Esophagus squamous epithelium (tissue), 5 donors: ENCODE measurements at places on chromosomes 4 and X.

DNA sequence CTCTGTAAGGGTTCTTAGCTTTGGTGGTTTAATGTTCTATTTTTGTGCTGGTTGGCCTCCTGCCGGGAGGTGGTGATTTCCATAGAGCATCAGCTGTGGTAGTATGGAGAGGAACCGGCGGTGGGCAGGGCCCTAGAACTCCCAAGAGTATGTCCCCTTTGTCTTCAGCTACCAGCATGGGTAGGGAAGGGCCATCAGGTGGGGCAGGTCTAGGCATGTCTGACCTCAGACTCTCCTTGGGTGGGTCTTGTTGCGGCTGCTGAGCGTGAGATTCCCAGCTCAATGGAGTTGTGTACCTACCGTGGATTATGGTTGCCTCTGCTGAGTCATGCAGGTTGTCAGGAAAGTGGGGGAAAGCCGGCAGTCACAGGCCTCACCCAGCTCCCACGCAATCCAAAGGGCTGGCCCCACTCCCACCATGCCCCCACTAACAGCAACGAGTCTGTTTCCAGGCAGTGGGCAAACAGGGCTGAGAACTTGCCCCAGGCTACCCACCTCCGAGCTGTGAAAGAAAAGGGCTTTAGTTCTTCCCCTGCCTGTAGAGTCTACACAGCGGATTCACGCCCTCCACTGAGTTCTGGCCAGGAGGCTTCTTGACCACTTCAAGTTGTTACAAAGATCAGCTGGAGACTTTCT is 235.9 kb downstream of the RPA4 start:
- no peaks in the 10 kb centered on the region for H3K27me3 ChIP-seq
- H3K27ac ChIP-seq, result no peak overlapping the region
- H3K36me3 ChIP-seq, result no peaks in the 10 kb centered on the region
- no peak for DNase-seq

DNA sequence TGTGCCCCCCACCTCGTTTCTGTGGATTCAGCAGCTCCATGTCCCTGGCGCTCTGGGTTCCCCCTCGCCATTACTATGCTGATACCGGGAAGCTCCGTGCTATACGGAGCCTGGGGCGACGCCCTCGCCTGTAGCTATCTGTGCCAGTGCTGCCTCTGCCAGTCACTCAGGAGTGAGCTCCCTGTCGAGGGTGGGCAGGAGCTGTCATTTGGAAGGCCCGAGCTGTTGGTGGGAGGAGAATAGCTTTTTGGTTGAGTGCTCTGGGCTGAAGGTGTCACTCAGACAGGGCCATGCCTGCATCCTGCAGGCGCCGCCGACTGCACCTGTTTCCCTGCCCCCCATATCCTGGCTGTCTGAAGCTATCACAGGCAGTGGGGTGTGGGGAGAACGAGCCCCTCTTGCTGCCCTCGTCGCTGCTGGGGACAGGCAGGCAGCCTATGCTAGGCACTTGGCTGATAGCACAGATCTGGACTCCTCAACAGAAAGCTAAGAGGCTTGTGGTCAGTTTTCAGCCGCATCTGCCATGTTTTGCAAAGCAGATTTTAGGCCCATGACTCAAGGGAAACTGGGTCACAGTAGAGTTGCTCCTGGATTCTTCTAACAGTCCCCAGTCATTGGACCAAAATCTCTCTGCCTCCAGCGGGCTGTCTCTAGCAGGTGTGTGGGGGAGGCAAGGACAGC is 31.8 kb downstream of the CPLX1 start:
- DNase-seq, result no peak
- peaks cover 28% of the 10 kb centered on the region for H3K4me1 ChIP-seq
- no peak overlapping the region for H3K27ac ChIP-seq
- no peaks in the 10 kb centered on the region for H3K36me3 ChIP-seq
- H3K4me3 ChIP-seq, result no peak overlapping the region

GRCh38 chr4:55598641-55599040 is 6.6 kb upstream of the PDCL2 start:
- H3K27ac ChIP-seq, result no peak overlapping the region
- H3K4me3 ChIP-seq, result no peak overlapping the region
- H3K4me1 ChIP-seq, result no peaks in the 10 kb centered on the region
- no peak for DNase-seq
- no peaks in the 10 kb centered on the region for H3K27me3 ChIP-seq

DNA sequence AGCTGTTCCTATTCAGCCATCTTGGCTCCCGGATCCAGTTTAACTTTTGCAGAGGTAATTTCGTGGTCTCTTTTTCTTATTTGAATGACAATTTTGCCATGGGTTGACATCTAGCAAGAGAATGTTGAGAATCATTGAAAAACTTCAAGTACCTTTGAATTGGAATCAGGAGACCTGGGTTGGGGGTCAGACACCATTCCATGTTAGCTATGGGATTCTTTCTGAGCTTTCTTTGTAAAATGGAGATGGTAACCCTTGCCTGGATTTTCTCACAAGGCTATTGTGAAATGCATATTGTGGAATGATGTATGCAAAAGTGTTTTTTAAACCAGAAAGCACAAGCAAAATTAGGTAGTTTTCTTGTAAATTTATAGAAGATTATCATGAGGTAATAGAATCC is 79.1 kb upstream of the HAND2 start:
- no peak for DNase-seq
- no peak overlapping the region for H3K4me3 ChIP-seq
- H3K4me1 ChIP-seq, result no peaks in the 10 kb centered on the region
- no peak overlapping the region for H3K27ac ChIP-seq
- no peaks in the 10 kb centered on the region for H3K27me3 ChIP-seq
- H3K36me3 ChIP-seq, result no peaks in the 10 kb centered on the region

DNA sequence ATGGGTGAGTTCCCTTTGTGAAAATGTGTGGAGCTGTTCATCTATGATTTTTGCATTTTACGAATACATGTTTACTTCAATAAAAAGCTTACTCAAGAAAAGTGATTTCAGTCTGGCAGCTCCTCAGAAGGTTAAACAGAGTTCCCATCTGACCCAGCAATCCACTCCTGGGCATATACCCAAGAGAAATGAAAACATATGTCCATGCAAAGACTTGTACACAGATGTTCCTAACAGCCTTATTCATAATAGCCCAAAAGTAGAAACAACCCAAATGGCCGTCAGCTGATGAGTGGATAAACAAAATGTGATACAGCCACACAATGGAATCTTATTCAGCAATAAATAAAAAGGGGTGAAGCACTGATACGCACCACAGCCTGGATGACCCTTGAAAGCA is 20.8 kb downstream of the CLCN4 start:
- H3K36me3 ChIP-seq, result no peaks in the 10 kb centered on the region
- no peak for DNase-seq
- no peak overlapping the region for H3K4me3 ChIP-seq
- H3K4me1 ChIP-seq, result peaks cover 5% of the 10 kb centered on the region

- no peak overlapping the region for H3K27ac ChIP-seq
- no peak overlapping the region for H3K4me3 ChIP-seq
- H3K36me3 ChIP-seq, result no peaks in the 10 kb centered on the region
These were observed 39.3 kb upstream of the RAP2C start for GRCh38 chrX:132258509-132258908.

- H3K4me3 ChIP-seq, result no peak overlapping the region
- no peak overlapping the region for H3K27ac ChIP-seq
- H3K27me3 ChIP-seq, result no peaks in the 10 kb centered on the region
- H3K4me1 ChIP-seq, result no peaks in the 10 kb centered on the region
- no peak for DNase-seq
- no peaks in the 10 kb centered on the region for H3K36me3 ChIP-seq
These were observed 35.4 kb upstream of the TMEM184C start for GRCh38 chr4:147581606-147582350.

DNA sequence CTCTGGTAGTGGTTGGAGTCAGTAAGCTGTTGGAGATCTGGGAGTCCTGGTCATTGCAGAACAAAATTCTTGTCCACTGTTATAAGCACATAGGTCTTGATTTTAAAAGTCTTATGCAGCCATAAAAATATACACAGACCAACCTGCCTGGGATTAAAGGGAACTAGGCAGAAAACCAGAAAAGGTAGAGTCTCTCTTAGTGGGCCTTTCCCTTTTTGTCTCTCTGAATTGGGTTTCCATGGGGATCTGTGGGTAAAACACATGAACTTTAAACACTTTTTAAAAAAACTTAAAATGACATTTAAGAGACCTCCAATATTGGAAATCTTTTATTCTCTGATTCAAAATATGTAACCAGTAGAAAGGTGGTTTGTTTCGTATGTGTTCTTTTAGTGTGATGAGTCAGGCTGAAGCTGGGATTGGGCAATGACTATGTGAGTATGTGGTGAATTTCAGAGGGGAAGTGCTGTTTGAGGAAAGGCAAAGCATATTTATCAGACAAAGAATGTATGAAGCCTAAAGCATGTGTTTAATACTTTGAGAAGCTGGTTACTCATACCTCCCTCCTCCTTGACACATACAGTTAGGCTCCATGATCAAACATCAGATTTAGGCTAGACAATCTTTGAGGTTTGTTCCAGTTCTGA is 29.6 kb downstream of the SLC16A2 start:
- peak overlapping the region; percentile 43 for H3K27ac ChIP-seq
- H3K36me3 ChIP-seq, result no peaks in the 10 kb centered on the region
- H3K4me1 ChIP-seq, result peaks cover 63% of the 10 kb centered on the region
- DNase-seq, result no peak
- no peak overlapping the region for H3K4me3 ChIP-seq
- no peaks in the 10 kb centered on the region for H3K27me3 ChIP-seq

DNA sequence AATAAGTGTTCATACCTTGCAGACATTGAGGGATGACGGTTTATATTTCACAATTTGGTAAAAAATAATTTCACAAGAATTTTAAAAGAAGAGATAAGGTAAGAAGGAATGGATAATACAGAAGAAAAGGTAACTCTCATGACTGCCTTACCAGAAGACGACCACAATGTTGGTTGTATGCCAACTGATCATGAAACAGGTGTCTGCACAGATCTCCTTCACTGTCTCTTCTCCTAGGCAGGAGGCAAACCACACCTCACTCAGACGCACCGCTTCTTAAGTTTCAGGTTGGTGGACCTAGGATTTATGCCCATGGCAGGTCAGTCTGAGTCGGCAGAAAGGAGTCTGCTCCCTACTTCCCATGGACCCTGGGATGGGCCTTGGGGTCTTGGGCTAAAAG is 177.2 kb downstream of the VSIG4 start:
- H3K27ac ChIP-seq, result no peak overlapping the region
- H3K27me3 ChIP-seq, result no peaks in the 10 kb centered on the region
- no peak overlapping the region for H3K4me3 ChIP-seq
- H3K36me3 ChIP-seq, result no peaks in the 10 kb centered on the region
- no peaks in the 10 kb centered on the region for H3K4me1 ChIP-seq
- DNase-seq, result no peak

DNA sequence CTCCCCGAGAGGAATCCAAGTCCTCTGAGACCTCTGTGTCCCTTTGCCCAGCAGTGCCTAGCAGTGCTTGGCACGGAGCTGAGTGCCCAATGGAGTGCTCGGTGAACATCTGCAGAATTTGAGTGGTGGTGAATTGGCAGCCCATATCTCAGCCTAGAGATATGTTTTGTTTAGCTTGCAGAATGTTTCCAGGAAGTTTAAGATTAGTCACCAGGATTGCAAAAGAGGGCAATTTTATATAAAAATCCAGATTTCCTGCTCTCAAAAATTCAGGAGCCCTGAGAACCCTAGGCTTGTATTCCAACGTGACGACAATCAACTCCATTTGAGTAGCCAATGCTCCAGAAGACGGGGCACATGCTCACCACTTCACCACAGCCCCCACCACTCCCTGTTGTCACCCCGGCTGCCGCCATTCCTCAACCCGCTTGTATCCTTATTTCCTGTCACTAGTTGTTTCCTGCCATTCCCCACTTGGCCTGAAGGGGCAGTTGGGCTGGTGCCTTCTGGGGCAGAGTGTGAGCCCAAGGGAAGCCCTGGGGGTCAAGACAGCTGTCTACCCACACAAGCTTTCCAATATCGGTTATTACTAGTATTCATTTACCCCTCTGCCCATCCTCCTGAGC is 116.9 kb downstream of the EFNB1 start:
- H3K4me3 ChIP-seq, result no peak overlapping the region
- no peaks in the 10 kb centered on the region for H3K27me3 ChIP-seq
- DNase-seq, result no peak
- no peak overlapping the region for H3K27ac ChIP-seq

- no peaks in the 10 kb centered on the region for H3K36me3 ChIP-seq
- H3K4me3 ChIP-seq, result no peak overlapping the region
- no peaks in the 10 kb centered on the region for H3K27me3 ChIP-seq
- H3K27ac ChIP-seq, result no peak overlapping the region
- H3K4me1 ChIP-seq, result no peaks in the 10 kb centered on the region
These were observed 30.0 kb downstream of the SHROOM2 start for GRCh38 chrX:9816084-9816700.

GRCh38 chr4:55747793-55748192 is 71.8 kb upstream of the EXOC1L start:
- DNase-seq, result no peak
- no peaks in the 10 kb centered on the region for H3K27me3 ChIP-seq
- H3K4me3 ChIP-seq, result no peak overlapping the region
- no peaks in the 10 kb centered on the region for H3K36me3 ChIP-seq
- H3K4me1 ChIP-seq, result no peaks in the 10 kb centered on the region

DNA sequence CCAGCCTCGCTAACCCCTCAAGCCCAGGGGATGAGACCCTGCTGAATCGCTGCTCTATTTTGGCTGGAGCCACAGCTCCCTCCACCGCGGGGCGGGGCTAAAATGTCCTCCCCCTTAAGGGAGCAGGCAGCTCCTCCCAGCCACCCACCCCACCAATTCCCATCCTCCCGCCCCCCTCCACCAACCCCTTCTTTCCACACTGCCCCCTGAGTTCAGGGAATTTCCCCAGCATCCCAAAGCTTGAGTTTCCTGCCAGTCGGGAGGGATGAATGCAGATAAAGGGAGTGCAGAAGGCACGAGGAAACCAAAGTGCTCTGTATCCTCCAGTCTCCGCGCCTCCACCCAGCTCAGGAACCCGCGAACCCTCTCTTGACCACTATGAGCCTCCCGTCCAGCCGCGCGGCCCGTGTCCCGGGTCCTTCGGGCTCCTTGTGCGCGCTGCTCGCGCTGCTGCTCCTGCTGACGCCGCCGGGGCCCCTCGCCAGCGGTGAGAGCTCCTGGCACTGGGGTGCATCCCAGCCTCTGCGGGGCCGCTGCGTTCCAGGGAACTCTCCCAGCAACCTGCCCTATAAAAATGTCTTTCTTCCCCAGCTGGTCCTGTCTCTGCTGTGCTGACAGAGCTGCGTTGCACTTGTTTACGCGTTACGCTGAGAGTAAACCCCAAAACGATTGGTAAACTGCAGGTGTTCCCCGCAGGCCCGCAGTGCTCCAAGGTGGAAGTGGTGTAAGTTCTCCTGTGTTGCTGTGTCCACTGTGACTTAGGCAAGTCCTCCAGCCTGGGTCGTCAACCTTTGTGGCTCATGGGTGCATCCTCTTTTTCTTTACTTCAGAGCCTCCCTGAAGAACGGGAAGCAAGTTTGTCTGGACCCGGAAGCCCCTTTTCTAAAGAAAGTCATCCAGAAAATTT is at the start of gene CXCL6:
CXCL6 (plus strand) TSS at position 306 of the 907 bp plus-strand sequence; CDS start at position 379, 73 bp downstream.
- H3K27me3 ChIP-seq, result no peaks in the 10 kb centered on the region
- H3K4me3 ChIP-seq, result peak within 1 kb of the TSS; percentile 31
- no peak for DNase-seq
- H3K4me1 ChIP-seq, result no peaks in the 10 kb centered on the region
- H3K36me3 ChIP-seq, result no peaks in the 10 kb centered on the region

GRCh38 chrX:41314204-41314603 is 19.8 kb upstream of the DDX3X start:
- no peaks in the 10 kb centered on the region for H3K4me1 ChIP-seq
- DNase-seq, result no peak
- no peak overlapping the region for H3K4me3 ChIP-seq
- no peak overlapping the region for H3K27ac ChIP-seq
- H3K27me3 ChIP-seq, result no peaks in the 10 kb centered on the region

GRCh38 chr4:40856277-40856839 is 106.6 kb downstream of the NSUN7 start:
- no peak for DNase-seq
- no peaks in the 10 kb centered on the region for H3K36me3 ChIP-seq
- no peaks in the 10 kb centered on the region for H3K27me3 ChIP-seq
- H3K27ac ChIP-seq, result no peak overlapping the region
- H3K4me1 ChIP-seq, result peaks cover 14% of the 10 kb centered on the region
- peak overlapping the region; percentile 63 for H3K4me3 ChIP-seq
